ENCODE measurements at places on chromosomes 6 and 20. TPM values are rescaled to one million over a fixed set of nuclear protein-coding genes. Genes with fewer than 3 reads are reported as not detected.

TSBP1 gene
- 1.7 TPM for total RNA-seq

DNA sequence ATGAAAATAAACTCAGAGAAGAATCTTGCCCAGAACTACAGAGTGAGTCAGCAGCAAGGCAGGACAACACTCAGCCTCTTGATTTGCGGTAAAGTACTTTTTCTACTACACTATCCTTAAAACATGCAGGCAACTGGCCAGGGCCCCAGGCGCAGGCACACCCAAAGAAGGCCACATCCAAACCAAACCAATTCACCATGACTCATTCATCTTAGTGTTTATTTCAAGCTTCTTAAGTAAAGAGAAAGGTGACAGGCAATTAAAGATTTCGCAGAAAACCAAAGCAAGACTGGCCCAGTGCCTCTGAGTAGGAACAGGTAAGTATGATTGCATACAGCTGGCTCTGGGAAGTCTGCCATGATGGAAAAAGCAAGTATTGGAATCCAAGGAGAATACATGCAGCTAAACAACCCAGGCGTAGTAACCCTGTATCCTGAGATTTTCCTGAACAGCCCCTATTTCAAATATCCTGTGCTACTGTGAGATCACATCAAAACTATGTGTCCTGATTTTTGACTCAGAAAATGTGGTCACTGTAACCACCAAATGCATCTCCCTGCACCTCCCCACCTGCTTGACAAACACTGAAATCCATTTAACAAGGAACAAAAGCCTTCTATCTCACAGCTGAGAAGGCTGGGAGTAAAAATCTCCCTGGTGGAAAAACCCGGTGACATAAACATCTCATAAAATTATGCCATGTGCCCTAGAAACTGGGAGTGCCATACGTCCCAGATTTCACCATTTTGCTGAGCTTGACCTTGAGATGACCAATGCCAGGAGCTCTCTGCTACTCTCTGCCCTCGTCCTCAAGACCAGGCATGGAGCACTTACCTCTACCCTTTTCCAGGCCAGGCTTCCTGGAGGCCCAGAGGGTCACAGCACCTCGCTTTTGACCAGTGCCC, 12.4 kb downstream of the WFDC3 start:
- peak; percentile 96 for DNase-seq

DNA sequence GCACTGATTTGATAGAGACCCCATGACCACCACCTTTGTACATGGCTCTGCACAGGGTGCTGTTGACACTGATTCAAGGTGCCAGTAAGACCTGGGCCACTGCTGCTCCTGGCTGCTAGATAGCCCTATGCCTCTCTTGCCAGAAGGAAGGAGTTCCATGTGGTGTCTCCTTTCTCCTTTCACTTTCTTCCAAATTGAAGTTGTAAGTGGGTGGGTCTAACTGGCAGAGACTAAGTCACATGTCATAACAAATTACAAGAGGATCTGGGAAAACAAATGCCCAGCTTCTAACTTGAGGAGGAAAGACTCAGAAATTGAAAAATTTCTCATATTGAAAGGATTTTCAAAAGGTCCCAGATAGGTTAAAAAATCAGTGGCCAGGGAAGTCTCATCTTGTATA, 116.8 kb downstream of the TFAP2B start:
- no peak for DNase-seq

DNA sequence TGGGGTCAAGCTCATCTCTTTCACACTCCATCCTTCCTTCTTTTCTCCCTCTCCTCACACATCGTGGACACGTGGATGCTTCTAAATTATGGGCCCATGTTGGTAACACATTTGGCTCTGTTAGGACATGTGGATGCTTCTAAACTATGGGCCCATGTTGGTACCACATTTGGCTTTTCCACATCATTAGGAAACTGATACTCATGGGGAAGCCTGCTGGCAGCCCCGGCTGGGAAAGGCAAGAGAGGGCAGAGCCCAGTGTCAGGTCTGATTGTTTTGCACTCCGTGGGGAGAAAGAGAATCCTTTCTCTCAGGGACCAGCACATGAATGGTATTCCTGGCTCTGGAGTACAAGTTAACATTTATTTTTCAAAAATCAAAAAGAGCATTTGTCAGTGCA, 4.0 kb upstream of the CST1 start:
- DNase-seq: no peak

DNA sequence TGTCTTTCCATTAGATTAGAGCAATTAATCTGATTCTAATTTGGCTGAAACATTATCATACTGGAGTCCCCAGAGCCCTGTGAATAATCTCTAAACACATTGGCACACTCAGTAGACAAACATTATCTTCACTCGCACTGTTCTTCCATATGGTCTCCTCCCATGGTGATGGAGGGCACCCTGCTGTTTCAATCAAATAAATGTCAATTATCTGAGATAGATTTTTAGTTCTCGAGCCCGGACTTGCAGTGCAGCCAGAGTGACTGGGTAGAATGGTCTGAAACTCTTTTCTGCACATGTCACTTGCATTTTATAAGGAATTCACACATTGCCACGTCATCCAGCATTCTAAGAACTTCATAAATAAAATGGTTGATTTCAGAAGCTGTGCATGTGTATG, 90.6 kb upstream of the MAP3K7 start:
- DNase-seq: no peak

- no peak for DNase-seq
Measured at GRCh38 chr6:169425628-169426370, 172.2 kb upstream of the THBS2 start.

DNA sequence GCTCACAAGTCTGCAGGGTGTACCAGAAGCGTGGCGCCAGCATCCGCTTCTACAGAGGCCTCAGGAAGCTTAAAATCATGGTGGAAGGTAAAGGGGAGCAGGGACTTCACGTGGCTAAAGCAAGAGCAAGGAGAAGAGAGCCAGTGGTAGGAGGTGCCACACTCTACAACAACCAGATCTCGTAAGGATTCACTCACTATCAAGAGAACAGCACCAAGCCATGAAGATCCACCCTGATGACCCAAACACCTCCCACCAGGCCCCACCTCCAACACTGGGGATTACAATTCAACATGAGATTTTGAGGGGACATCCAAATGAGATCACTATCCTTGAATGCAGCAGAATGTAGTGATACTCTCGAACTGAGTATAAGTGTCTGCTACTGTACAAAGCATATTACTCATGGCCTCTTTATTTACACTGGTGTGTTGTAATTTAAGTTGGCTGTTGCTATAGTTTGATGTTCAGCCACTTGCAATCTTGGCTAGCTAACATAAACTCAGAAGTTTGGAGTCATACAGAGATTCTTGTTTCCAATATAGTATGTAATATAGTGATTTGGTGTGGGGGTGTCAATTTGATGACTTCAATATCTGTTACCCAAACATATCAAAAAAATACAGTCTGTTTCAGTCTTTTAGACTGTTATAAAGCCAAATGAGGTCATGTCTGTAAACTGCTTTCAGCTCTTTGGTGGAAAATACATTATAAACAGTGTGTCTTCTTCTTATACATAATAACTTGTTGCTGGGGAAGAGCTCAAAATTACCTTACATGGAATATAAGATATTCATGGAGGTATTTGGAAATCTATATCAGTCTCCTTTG, 39.4 kb upstream of the MYLIP start:
- no peak for DNase-seq

DNA sequence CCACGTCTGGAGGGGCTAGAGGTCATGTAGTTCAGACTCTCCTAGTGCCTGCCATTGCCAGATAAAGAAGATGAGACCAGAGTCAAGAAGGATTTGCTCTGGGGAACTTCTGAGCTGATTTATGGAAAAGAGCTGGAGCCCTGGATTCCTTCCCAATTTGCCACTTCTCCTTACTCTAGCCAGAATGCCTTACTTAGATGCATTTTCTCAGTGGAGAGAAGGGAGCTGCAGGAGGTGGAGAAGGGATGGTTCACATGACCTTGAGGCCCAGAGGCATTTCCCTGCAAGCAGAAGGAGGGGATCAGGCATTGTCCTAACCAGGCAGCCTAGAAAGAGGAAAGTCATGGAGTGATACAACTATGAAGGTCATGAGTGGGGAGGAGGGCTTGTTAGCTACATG, 122.2 kb downstream of the UNC5CL start:
- DNase-seq: peak; percentile 84

- DNase-seq: no peak
Measured at GRCh38 chr6:84967965-84968364, 203.6 kb upstream of the TBX18 start.

DNA sequence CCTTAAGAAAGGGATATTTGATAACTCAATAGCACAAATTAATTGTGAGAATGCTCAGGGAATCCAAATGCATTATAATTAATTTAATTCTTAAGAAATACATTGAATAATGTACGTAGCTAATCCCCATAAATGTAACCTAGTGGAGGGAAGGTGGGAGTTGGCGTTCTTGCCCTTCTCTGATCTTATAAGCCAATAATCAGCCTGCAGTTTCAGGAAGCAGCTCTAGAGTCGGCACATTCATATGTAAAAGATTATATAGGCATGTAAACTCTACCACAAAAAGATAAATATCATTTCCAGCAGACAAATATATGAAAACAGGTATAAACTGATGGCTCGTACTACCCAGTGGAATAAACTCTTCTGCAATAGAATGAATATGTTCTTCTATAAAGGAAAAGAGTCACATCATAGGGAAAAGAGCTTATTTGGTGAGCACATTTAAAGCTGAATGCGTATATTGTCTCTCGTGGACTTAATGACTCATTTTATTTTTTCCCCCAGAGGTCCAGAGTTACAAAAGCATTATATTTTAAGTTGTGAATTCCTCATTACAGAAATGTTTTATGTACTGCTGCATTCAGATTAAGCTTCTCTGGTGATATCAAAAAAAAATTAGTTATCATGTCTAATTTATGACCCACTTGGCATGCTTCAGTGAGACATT, 112.2 kb downstream of the TFAP2A start:
- DNase-seq: no peak

RAD21L1 gene
- 19.5 TPM for total RNA-seq

SIRPB2 gene
- 16.9 TPM for total RNA-seq

DNA sequence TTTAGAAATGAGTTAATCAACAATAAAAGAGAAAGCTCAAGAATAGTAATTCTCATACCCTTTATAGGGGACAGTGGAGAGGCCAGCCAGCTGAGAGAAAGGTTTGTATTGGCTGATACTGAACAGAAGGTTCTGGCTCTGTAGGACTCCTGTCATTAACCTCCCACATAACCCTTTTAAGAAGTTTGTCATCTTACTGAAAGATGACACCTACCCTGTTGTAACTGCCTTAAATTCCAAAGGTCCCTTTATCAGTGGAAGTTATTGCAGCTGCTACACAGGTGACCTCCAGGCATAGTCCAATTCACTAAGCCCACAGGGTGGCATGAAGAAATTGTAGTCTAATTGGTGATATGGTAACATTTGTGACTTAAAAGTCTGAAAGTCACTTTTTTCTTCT, 790.1 kb downstream of the TENT5A start:
- no peak for DNase-seq

SMLR1 gene
- total RNA-seq: 0.72 TPM

DNA sequence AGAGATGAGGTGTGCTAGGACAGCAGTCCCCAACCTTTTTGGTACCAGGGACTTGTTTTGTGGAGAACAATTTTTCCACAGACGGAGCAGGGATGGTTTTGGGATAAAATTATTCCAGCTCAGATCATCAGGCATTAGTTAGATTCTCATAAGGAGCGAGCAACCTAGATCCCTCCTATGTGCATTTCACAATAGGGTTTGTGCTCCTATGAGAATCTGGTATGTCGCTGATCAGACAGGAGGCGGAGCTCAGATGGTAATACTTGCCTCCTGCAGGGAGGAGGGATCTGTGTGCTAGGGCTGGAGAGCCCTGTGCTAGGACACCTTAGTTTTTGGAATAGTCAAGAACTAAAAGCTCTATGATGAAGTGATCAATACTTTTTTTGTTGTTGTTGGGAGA, 2.5 kb downstream of the SMIM13 start:
- peak; percentile 15 for DNase-seq

ALDH5A1 gene
- total RNA-seq: 3.4 TPM

DNA sequence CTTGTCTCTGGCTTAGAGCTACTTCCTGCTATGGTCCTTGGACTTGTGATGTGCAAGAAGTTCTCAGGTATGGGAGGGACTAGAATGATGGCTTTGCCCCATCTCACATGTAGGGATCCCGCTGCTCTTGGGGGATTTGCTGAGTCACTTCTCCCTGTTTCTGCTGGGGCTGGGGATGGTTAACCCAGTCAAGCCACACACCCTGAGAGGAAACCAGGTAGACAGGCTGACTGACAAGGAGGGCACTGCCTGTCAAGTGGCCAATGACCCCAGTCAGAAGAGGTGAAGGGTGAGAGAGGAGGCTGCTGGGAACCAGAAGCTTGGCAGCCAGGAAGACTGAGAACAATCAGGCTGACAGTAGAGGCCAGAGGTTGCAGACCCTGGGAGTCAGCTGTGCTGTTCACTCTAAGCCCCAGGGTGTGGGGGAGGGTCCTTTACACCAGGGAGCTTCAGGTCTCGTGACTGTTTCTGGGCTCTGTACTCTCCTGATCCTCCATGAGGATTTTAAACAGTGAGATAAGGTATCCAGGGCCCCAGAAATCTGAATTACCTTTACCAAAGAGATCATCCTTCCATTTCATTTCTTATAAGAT, 34.6 kb downstream of the HLA-F start:
- no peak for DNase-seq

DNA sequence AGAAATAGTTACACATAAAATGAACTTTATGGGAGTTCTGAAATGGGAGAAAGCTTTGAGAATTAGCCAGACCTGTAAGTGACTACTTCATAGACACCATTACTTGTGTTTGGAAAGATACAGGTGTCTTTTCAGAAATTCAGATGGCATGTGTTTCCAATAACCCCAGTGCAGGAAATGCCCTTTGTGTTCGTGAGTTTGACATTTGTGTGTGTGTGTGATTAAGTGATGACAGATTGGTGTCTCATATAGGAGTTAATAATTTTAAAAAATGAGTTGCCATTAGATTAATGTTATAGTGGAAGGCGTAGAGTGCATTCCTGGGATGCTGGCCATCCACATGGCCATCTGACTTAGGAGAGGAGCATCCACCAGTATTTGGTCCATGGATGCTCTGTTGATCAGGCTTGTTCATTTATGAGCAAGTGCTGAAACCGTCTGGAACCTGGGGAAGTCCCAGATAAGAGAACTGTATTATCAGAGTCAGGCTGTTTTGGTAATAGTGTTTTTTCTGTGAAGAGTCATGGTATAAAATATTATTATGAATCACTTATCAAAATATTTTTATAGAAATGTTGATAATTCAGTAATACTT, 3.1 kb downstream of the STK4 start:
- no peak for DNase-seq

GRCh38 chr6:17159240-17159639, 57.4 kb downstream of the STMND1 start:
- DNase-seq: no peak

PGC gene
- total RNA-seq: 0.96 TPM

DNA sequence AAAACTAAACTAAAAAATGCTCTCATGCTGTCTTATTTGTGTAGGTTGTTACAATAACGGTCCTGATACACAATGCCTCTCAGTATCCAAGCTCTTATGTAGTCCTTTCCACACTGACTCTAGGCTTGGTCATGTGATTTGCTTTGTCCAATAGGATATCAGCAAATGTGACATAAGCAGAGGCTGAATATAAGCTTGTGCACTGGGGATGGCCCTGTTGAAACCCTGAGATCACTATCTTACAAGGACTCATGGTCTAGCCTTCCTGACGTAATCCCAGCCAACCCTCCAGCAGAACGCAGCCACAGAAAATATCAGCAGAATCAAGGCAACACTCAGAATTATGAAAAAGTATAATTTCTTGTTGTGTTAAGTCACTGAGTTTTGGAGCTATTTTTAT, 145.1 kb upstream of the CCN2 start:
- no peak for DNase-seq

UST gene
- 39.7 TPM for total RNA-seq
